Dorsolateral prefrontal cortex (tissue), 122 donors: ENCODE measurements at places on chromosomes 7 and 10.
A peak's percentile ranks its signal among the peaks of the same experiment; 100 is the strongest.

DNA sequence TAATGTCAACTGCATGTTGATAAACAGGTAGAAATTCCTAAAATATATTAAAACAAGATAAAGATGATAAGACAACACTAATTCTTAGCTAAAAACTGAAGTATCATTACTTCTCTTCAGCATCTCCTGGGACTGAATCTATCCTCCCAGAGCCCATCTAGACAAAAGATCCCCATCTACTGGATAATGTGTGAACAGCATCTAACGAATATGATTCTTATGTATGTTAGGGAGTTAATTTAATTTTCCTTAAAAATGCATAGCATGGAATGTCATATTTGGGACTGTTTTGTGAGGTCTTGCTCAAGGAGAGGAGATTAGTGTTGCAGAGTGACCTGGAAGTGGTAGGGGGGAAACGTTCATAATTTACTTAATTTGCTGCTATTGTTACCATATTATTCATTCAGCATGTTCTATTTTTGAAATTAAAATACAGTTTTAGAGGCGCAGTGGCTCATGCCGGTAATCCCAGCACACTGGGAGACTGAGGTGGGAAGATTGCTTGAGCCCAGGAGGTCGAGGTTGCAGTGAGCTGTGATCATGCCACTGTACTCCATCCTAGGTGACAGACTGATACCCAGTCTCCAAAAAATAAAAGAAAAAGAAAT is 305.1 kb upstream of the CSTF2T start:
- no peak for DNase-seq

GRCh38 chr10:106973716-106974115 is 190.8 kb downstream of the SORCS1 start:
- no peak for DNase-seq

- DNase-seq: no peak
Observed at GRCh38 chr7:26925768-26926167, 61.4 kb upstream of the SKAP2 start.

GRCh38 chr10:33871061-33871956 is 536.8 kb upstream of the NRP1 start:
- no peak for DNase-seq

- no peak for DNase-seq
Observed at GRCh38 chr10:26503911-26504310, 65.8 kb downstream of the APBB1IP start.

GRCh38 chr10:90847436-90847835 is 10.4 kb downstream of the HTR7 start:
- DNase-seq: no peak

DNA sequence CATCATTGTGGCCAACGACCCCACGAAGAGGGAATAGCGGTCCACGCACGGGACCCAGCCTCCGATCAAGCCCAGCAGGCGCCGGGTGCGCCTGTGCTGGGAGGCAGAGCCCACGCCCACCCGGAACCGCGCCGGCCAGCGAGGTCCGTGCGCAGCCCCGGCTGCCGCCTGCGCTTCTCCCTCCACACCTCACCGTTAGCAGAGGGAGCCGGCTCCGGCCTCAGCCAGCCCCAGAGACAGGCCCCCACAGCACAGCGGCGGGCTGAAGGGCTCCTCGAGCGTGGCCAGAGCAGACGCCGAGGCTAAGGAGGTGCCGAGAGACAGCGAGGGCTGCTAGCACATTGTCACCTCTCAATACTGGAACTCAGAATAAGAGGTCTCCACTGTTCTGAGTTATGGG is 3.6 kb downstream of the ITPRID1 start:
- no peak for DNase-seq

GRCh38 chr10:12561307-12561706 is 212.0 kb downstream of the CAMK1D start:
- DNase-seq: no peak

DNA sequence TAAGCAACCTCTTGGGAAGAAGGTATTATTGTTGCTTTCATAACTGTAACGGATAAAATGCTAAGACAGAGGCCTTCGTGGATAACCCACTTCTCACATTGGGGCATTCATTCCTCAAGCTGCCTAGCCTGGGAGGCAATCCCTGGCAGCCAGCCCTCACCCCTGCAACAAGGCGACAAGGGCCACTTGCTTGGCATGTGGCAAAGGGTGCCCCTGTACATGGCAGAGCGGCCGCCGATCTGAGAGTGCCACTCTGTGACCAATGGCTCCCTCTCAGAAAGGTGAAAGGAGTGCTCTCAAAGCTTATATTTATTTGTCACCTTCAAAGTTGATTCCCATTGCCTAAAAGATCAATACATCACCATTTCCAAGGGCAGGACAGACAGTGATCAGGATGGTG is 31.9 kb downstream of the EBF3 start:
- DNase-seq: no peak

DNA sequence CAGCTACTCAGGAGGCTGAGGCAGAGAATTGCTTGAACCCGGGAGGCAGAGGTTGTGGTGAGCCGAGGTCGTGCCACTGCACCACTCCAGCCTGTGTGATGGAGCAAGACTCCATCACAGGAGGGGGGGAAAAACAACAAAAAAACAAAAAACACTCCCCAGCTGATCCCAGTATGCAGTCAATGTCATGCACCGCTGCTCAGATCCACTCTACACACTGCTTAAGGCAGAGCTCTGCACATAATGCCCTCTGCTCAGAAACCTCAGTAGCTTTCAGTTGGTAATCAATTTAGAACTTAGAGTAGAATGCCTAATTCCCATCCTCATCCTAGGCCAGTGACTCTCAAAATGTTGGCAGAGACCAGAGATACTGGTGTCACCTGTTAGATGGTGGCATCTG is 43.9 kb downstream of the PDSS1 start:
- DNase-seq: no peak

DNA sequence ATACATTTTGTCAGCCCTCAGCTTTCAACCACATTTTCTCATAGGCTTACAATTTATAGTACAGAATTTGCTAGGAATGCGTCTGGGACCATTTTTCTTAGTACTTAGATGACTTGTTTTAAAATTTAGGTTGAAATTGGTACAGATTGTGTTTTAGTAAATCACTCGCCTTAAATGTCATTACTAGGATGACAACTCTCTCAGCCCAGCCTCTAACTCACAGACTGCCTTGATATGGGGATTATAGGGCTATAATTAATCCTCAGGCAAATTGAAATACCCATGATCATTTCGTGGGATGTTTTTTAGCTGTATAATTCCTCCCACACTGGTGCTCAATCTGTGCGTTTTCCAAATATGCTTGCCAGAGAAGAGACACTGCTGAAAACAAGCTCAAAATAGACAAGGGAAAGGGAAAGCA is 299.7 kb upstream of the AKR1E2 start:
- no peak for DNase-seq

DNA sequence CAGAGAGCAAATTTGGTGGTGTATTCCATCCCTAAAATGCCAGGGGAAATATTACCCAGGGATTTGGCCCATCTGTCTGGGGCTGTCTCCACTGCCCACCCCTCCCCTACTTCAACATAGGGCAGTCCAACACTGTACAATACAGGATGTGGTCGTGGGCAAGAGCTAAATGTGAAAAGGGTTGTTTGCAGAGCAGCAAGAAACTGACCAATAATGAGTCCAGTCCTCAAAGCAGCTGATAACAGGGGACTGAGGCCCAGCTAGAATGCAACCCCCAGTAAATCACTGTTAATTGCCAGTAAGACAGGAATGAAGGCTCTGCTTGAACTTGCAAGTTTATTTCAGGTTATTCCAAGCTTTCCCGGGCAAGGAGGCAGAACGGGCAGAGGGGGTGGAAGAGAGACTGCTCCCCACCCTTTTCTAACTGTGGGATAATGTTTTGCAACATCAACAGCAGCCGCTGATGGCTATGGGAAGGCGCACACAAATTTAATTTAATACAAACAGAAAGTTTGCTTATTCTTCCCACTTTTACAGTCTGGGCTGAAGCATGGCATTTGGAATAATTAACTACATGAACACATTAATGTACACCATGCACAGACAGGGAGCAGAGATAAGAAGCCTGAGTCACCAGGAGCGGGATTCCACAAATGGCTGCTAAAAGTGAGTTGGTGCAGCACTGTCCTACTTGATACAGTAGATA is 36.8 kb downstream of the AFAP1L2 start:
- DNase-seq: no peak

- no peak for DNase-seq
Observed at GRCh38 chr7:68678196-68678595, 920.1 kb upstream of the AUTS2 start.

DNA sequence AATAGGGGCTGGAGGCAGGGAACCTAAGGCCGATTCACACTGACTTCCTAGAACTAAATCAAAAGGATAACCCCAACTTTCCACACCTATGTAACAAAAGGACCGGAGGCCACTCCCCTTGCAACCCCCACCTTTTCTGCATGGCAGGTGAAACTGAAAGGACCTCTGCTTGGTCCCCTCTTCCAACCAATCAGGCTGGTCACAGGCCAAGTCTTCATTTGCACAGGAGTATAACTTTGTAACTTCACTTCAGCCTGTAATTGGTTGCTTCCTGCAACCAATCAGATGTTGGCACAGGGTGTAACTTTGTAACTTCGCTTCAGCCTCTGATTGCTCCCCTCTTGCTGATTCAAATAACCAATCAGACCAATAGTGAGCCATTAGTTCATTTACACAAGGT is 190.0 kb downstream of the FAM107B start:
- DNase-seq: no peak

GRCh38 chr7:99380823-99381663 is 6.5 kb downstream of the ARPC1B start:
- DNase-seq: no peak

DNA sequence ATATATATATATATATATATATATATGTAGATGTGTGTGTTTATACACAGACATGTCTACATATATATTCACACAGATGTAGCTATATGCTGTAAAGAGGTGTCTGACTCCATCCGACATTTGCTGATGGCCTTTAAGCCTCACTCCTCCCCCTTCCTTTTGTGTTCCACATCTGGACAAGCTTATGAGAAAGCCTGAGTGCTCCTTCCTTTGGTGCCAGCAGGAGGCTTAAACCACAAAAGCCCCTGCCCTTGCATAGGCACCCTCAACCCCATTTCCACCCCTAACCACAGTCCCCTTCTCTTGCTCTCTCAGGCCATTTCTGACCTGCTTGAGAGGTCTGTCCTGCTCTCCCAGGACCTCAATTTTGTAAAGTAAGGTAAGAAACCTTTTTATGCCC is 98.7 kb downstream of the SVOPL start:
- DNase-seq: no peak

DNA sequence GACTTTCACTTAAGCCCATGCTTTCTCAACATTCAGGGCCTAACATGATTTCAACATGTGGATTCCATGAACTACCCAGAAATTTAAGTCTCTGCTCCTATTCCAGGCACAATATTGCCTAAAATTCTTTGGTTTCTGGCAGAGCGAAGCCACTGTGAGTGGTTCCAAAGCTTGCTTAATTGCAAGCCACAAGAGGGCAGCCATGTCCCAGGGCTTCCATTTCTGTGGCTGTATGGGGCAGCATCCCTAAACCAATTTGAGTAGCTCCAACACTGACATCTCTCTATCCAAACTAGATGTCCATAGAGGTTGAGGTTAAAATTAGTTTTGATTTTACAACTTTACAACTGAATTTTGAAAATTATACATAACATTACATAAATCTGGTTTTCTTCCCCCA is 56.3 kb upstream of the MDFIC start:
- no peak for DNase-seq

DNA sequence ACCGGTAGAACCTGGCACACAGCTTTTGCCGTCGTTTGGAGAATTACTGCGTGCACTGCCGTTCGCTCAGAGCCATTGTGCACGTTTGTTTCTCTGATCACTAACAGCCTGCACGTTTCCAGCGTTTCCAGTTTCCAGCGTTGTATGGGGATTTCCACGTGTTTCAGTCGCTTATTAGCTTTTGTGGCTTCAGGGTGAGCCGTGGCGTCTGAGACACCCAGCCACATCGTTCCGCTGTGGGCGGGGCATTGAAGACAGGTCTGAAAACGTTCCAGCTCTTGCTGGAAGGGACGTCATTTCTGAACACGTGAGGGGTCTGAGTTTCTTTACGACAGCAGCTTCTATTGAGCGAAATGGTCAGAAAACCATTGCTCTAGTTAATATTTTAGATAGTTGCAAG is 164.8 kb downstream of the DNAJB6 start:
- DNase-seq: no peak

GRCh38 chr7:44797329-44798258 is 1.1 kb downstream of the PPIA start:
- DNase-seq: peak; percentile 92

- no peak for DNase-seq
Observed at GRCh38 chr10:50917486-50917885, 32.1 kb upstream of the A1CF start.

DNA sequence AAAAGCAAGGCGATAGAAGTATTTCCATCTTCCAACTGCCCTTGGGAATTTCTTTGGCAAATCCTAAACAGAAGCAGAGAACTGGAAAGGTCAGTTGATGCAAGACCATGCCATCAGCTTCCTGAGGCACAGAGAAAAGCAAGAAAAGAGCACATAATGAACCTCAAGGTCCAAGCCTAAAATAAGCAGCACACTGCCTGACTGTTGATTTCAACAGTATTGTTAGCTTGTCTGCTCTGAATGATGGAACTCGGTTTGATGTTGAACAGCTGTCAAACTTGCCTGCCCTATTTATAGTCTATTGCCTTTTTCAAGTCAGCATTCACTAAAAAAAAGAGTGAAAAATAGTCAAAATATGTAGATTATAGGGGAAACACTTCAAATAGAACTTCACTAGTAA is 1192.0 kb upstream of the PHF14 start:
- DNase-seq: no peak

DNA sequence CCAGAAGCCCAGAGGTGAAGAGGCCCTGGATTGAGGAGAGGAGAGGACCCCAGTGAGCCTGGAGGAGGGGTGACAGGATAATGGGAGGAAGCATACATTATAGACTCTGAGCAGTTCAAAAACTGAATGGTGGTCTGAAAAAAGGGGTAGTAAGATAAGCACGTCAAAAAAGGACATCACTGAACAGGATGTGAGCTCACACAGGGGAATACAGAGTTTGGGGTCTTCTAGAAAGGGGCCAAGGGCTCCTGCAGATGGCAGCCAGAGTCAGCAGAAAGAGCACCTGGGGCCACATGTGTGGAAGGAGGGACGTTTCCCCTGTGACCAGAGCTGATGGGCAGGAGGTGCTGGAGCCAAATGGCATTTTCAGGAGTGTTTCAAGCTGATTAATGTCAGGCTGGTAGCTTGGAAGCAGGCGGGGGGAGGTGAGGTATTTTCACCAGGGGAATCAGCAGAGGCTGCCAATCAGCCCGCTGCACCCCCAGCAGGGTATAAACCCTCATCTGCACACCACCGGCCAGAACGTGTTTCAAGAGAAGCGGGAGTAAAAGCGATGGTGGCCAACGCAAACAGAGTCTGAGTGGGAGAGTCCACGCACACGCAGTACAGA is 85.8 kb downstream of the TNS3 start:
- DNase-seq: no peak

- no peak for DNase-seq
Observed at GRCh38 chr10:42933448-42934340, 143.2 kb upstream of the RET start.

GRCh38 chr10:36469585-36469984 is 655.8 kb upstream of the ANKRD30A start:
- no peak for DNase-seq

- DNase-seq: no peak
Observed at GRCh38 chr7:6057316-6058129, 26.3 kb downstream of the ANKRD61 start.
